Osteoblast (primary cell): ENCODE measurements at places on chromosomes 5 and 9. TPM values are rescaled to one million over a fixed set of nuclear protein-coding genes. Genes with fewer than 3 reads are reported as not detected.

The EHMT1 gene
- 38.0 and 46.3 TPM in 2 replicates for total RNA-seq

The SLC34A1 gene
- not detected in 2 replicates for total RNA-seq

The SLC23A1 gene
- total RNA-seq: not detected in 2 replicates

The TNFSF8 gene
- not detected in 2 replicates for total RNA-seq

The CCL27 gene
- 0.36 TPM in 1 of 2 replicates, not detected in the other for total RNA-seq

The OR13D1 gene
- total RNA-seq: not detected in 2 replicates

The C8G gene
- total RNA-seq: 1.2 TPM in 1 of 2 replicates, not detected in the other

The GMCL2 gene
- not detected in 2 replicates for total RNA-seq

The BSPRY gene
- not detected in 2 replicates for total RNA-seq

The ZDHHC11B gene
- total RNA-seq: not detected in 2 replicates

The ENTPD2 gene
- not detected in 2 replicates for total RNA-seq

The TIMD4 gene
- not detected in 2 replicates for total RNA-seq

The C5orf34 gene
- total RNA-seq: 1.8 and 3.8 TPM in 2 replicates

The IZUMO3 gene
- not detected in 2 replicates for total RNA-seq

The CNTNAP3 gene
- total RNA-seq: 0.88 and 1.4 TPM in 2 replicates

The PCDHGA3 gene
- 2.4 and 2.9 TPM in 2 replicates for total RNA-seq

The ZNF883 gene
- total RNA-seq: 7.2 and 7.7 TPM in 2 replicates

The SCGB3A2 gene
- total RNA-seq: not detected in 2 replicates

The PCDHA4 gene
- 0.72 and 0.88 TPM in 2 replicates for total RNA-seq
